ENCODE measurements at places on chromosomes 4 and X.

DNA sequence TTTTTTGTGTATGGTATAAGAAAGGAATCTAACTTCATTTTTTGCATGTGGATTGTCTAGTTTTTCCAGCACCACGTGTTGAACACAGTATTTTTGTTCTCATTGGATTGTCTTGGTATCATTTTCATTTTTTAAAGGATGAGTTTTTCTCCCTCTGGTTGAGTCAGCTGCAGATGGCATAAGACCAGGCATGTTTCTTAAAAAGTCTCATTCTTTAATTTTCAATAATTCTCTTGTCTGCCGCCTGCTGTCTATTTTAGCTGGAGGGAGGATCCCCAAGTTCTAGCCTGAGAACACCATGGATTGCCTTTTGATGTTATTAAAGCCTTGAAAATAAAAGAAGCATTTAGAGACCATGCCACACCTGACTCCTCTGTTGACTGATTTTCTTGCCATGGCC, 263.8 kb downstream of the ARHGAP24 start:
- no peak for DNase-seq

DNA sequence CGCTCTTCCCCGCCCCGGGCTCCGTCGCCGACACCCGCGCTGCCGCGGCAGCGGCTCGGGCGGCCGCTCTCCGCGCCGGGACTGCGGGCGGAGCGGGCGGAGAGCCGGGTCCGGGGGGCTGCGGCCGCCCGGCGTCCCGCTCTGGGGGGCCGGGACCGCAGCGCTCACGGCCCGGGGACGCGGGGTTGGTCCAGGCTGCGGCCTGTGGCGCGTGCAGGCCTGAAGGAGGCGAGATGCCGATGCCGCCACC, 492 bp downstream of the GALNT7 start:
- DNase-seq: no peak

DNA sequence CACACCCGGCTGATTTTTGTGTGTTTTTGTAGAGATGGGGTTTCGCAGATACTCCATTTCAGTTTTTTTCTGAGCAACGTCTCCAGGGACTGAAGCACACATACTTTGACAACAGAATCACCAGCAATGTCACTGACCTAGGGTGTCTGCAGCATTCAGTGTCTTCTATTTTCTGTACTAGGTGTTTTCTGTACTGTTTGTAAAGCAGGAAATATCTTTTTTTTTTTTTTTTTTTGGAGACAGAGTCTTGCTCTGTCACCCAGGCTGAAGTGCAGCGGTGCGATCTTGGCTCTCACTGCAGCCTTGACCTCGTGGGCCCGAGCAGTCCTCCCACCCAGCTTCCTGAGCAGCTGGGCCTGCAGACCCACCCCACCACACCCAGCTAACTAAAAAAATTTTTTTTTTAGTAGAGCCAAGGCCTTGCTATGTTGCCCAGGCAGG, 8.9 kb downstream of the ADD1 start:
- no peak for DNase-seq

DNA sequence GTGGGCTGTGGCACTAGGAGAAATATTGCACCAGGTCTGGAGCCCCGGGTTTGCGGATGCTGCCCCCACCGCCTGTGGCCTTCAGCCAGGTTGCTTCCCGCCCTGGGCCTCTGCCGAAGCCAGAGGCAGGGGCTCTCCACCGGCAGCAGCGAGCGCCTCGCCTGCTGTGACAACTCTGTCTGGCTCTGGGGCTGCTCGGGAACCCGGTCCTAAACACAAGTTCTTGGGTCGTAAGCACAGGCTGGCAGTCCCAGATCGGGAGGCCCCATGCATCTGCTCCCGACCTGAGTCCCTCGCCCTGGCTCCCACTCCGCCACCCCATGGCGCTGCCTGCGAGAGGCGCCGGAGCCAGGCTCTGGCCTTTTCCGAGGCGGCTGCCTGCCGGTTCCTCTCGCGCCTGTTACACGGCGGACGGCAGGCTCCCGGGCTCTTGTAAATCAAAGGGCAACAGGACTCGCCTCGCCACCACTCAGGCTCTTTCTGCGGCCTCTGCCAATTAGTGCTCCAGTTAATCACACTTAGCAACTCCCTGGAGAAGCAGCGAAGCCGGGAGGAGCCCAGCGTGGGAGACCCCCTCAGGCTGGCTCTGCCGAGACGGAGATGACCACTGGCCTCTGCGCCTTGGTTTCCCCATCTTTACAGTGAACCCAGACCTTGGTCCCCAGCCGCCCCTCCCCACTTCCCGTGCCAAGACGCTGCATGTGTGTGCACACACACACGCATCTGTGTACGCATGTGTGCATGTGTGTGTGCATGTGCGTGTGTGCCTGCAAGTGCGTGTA, 109.2 kb downstream of the DCTD start:
- DNase-seq: no peak

- no peak for DNase-seq
Measured at GRCh38 chr4:123017636-123018395, 95.4 kb upstream of the NUDT6 start.

GRCh38 chr4:39295784-39296183, 70.4 kb downstream of the RFC1 start:
- no peak for DNase-seq

GRCh38 chrX:25012793-25013631, 2.8 kb downstream of the ARX start:
- no peak for DNase-seq

- no peak for DNase-seq
Measured at GRCh38 chr4:141926406-141926805, 290.0 kb downstream of the IL15 start.

- no peak for DNase-seq
Measured at GRCh38 chrX:111129921-111130320, 33.9 kb downstream of the PAK3 start.

GRCh38 chrX:119467433-119467832, 811 bp upstream of the SLC25A5 start:
- no peak for DNase-seq

DNA sequence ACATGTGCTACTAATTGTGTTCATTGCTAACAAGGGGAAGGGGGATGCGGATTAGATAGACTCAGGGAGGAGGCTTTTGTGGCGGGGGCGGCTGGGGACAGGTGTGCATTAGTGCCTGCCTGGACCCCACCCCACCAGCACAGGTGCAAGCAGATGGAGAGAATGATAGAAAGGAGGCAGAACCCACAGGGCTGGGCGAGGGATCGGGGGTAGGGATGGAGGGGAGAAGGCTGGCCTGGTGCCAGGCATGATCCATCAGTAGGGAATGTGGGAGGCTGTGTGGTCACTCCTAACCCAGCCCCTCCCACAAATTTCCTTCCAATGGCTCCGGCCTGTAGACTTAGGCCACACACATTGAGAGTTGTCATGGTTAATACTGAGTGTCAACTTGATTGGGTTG, 30.5 kb upstream of the CRMP1 start:
- DNase-seq: no peak

GRCh38 chrX:65576160-65576559, 41.6 kb upstream of the LAS1L start:
- no peak for DNase-seq

DNA sequence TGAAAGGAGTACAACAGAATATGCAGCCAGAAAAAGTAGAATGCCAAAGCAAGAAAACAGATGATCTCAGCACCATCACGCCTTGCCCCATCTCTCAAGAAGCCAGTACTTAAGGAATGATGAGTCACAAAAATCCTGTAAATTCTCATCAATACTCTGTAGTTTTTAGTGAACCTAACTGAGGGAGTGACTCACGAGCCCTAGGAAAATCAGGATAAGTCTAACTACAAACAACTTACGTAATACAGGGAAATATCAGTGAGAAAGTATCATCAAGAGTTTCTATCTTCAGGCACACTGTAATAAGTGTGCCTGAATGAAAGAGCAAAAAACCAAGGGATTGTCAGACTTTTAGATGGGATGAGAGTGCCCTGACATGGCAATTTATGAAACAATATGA, 644.4 kb downstream of the STPG2 start:
- DNase-seq: no peak

DNA sequence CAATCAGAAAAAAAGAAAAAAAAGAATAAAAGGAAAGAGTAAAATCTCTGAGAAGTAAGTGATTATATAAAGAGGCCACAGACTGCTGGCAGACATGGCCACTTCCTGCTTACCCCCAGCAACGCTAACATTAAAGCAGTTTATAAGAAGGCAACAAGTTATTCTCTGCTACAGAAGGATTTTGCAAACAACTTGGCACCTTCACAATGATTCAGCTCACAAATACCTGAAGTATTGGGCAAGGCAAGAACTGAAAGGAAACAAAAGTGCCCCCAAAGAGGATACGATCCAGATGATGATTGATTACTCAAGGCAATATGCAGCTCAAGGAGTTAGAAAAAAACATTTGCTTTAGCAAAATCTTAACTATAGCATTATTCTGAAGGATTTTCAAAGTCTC, 718.8 kb downstream of the KLHL13 start:
- DNase-seq: no peak

- no peak for DNase-seq
Measured at GRCh38 chr4:19025031-19025430, 1003.5 kb upstream of the LCORL start.

GRCh38 chrX:43744284-43744683, 88.2 kb downstream of the MAOA start:
- DNase-seq: no peak

GRCh38 chr4:80685214-80685613, 345.3 kb upstream of the BMP3 start:
- DNase-seq: no peak

DNA sequence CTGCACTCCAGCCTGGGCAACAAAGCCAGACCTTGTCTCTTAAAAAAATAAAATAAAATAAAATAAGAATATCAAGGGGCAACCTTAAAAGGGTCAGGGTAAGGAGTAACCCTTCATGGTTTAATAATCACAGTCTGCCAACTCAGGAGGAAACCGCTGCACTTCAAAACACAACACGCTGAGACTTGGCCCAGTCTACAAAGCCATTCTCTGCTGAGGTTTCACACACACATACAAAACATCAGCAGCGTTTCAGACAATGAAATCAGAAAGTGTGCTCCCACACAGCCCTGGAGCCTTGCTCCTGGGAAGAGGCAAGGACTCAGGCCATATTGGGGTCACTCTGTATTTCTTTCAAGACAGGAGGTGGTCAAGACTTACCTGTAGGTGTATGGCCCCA, 18.3 kb downstream of the SCARB2 start:
- no peak for DNase-seq

DNA sequence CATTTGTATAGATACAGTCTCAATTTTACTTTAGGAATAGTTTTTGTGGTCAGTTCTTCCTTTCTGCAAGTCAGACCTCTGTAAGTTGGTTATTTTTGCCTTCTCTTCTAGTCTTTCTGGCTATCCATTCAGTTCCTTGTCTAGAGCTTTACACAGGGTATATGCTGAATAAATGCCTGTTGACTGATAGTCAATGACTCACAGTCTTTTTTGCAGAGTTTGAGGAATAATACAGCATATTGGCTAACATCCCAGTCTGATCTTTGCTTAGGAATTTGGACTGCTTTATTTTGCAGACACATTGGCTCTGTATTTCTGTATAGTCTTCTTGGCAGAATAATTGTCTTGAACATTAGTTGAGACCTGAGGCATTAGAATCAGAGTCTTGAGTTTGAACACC, 132.4 kb downstream of the MAGEC1 start:
- DNase-seq: no peak

GRCh38 chr4:177125656-177126055, 184.0 kb upstream of the NEIL3 start:
- DNase-seq: no peak

GRCh38 chr4:135319685-135320084, 1118.1 kb upstream of the PABPC4L start:
- DNase-seq: no peak

DNA sequence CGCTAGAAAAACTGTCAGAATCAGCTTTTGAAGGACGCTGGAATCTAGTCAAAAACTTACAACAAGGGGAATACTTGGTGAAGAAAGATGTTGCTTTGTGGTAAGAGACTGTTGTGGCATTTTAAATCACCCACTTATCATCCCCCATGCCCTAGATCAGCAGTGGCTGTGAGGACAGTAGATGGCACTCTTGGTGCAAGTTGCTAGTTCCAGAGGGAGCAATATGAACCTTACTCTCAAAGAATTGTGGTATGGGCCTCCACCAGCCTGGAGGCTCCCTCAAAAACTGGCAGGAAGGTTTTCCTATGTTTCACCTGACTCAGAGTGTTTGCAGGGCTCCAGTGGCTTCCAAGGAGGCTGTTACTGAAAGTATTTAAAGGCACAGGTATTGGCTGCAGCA, 37.7 kb upstream of the SLC16A2 start:
- peak; percentile 17 for DNase-seq

DNA sequence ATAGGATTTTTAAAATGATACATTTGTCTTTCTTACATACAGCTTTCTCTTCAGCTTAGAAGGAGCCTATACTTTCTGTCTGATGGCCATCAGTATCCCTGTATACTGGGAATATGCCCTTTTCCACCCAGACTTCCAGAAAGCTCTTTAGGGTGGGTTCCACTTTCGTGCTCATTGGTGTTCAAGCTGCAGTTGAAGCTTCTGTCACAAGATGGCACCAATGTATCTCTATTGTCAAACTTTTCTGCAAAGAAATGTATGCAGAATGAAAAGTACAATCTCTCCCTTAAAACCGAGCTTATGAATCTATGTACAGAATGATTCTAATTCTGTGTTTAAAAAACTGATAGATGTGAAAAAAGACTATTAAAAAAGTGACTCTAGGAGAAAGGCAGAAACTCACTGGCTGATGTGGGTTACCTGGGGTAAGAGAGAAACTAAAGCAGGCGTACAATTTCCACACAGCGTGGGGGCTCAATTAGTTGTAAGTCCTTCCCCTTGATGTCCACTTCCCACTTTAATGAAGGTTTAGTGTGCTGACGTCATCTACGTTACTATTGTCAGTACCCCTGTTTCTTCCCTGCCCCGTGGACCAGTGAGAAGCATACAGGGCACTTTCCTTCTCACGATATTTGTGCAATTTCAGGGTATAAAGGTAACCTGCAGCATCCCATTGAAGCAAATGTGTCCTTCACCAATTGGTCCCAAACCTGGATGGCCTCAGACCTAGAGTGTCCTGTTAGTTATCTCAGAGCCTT, 57.3 kb upstream of the TCEAL2 start:
- DNase-seq: no peak

DNA sequence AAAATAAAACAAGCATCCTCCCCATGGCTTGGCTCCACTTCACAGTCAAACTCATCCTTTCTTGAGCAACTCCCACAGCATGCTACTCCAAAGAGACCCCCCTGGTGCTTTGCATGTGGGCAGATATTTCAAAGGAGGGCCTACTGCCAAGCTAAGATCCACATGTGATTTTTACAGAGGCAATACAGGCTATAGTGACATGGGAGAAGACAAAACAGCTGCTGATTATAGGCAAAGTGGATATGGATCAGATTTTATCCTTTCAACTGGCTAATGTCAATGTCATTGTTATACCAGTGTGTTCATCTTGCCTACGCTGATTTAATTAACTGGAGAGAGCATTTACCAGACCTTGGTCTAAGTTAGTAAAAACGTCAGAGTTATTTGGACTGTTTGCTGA, 328.3 kb downstream of the KLHL13 start:
- DNase-seq: no peak

GRCh38 chr4:164239433-164239832, 514.5 kb upstream of the SMIM31 start:
- DNase-seq: no peak

- no peak for DNase-seq
Measured at GRCh38 chr4:24642981-24643547, 58.7 kb upstream of the DHX15 start.

- no peak for DNase-seq
Measured at GRCh38 chrX:132467989-132468388, 20.8 kb downstream of the MBNL3 start.
